DMS79 treated with DMSO at 0.1 percent for 48 hours (cell line): ENCODE measurements at places on chromosomes 3 and 15.

- DNase-seq, result no peak
Observed at GRCh38 chr15:90295270-90295648, 29.8 kb downstream of the NGRN start.

DNA sequence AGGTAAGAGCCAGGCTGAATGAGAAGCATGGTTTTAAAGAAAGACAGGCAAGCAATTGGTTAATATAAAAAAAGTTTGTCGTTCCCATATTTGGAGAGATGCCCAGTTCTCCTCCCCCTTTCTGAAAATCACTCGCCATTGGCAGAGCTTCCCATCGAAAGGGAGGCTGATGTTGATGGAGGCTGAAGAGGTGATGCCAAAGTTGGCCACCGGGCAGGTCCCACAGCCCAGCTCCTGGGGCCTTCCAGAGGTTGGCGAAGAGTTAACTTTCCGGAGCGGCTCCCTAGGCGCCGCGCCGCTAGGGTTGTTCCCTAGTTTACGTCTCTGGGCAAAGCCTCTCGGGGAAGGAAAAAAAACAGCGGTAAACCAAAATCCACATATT, 793 bp downstream of the PCOLCE2 start:
- no peak for DNase-seq

- no peak for DNase-seq
Observed at GRCh38 chr15:62517541-62517940, 352.5 kb upstream of the C2CD4B start.

DNA sequence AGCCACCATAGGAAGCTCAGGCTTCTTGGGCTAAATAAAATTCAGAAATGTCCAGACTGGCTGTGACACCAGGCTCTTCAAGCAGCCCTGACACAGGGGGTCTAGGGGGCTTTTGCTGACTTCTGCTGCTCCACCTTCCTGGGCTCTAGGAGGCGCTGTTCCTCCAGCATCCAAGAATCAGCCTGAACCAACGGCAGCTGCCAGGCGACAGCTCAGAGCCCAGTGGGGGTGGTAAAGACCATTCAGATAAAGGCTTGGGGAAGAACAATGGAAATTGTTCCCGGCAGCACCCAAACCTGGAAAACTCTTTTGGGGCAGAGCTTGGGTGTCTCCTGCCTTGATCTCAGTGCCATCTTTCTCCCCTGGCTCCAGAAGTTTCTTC, 21.6 kb upstream of the PSTPIP1 start:
- no peak for DNase-seq

GRCh38 chr15:99124641-99125040, 19.8 kb downstream of the SYNM start:
- DNase-seq, result no peak
